ENCODE measurements at places on chromosomes 6 and 20.

- DNase-seq, result no peak
These were observed 46.7 kb upstream of the CLIC5 start for GRCh38 chr6:46062312-46062711.

GRCh38 chr6:144068794-144069193, 26.6 kb downstream of the SF3B5 start:
- DNase-seq, result no peak

GRCh38 chr20:35010405-35011192, 54.9 kb downstream of the MYH7B start:
- DNase-seq, result no peak

DNA sequence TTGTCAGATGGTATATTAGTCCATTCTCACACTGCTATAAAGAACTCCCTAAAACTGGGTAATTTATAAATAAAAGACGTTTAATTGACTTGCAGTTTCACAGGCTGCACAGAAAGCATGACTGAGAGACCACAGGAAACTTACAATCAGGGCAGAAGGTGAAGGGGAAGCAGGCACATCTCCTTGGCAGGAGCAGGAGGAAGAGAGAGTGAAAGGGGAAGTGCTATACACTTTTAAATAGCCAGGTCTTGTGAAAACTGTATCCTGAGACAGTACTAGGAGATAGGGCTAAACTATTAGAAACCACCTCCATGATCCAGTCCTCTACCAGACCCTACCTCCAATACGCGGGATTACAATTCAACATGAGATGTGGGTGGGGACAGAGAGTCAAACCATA, 193.9 kb upstream of the KCNG1 start:
- DNase-seq, result no peak

GRCh38 chr6:160667639-160668481, 3.8 kb upstream of the LPA start:
- DNase-seq, result no peak

GRCh38 chr20:18705490-18705889, 108.1 kb upstream of the SCP2D1 start:
- no peak for DNase-seq

DNA sequence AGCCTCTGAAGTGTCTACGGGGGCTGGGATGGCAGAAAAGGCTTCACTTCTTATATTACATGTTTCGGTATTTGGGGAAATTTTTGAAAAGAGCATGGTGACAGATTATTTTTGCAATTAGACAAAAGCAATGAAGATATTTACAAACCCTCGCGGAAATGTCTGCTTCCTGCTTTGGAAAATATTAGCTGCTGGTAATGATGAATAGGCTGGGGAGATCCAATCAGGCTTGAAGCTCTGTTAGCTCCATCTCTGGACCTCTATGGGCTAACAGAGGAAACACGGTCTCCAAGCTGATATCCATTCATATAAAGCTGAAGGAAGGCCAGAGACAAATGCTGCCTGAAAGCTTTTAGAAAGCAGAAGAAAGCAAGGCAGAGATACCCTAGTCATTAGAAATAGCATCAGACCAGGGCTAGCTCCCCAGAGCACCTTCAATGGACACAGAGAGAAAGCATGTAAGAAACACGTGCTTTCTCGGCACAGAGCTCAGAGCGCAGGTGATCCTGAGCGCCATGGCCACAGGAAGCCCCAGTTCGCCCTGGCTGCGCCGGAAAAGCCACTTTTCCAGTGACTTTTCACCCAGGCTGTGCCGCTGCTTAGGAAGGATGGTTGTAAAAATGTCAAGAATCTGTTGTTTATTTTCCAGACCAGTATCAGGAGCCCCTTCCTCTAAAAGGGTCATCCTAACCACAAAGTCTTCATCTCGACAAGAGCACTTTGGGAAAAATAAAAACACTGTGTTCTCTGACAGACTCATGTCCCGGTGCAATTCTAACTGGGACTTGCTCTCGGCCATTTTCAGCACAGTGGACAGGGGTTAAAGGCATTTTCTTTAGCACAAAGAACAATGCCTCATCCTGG, 68.5 kb upstream of the NFATC2 start:
- no peak for DNase-seq

DNA sequence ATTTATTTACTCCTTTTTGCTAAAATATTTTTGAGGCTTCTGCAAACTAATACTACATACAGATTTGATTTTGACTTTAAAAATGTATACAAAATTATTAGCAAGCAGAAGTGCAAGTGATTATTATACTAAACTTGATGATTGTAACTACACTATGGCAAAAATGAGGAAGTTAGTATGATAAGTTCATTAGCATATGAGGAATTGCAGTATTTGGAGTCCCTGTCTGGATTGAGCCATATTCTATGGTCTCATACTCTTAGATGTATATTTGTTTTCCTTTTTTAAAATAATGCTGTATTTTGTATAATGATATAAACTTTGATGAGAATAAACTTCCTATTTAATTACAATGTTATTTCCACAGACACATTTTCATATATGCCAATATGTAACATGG, 13.9 kb downstream of the CRISP3 start:
- no peak for DNase-seq

GRCh38 chr6:160959726-160960435, 31.7 kb upstream of the MAP3K4 start:
- no peak for DNase-seq

- DNase-seq, result no peak
These were observed 27.7 kb downstream of the IL20RA start for GRCh38 chr6:137017081-137017480.

DNA sequence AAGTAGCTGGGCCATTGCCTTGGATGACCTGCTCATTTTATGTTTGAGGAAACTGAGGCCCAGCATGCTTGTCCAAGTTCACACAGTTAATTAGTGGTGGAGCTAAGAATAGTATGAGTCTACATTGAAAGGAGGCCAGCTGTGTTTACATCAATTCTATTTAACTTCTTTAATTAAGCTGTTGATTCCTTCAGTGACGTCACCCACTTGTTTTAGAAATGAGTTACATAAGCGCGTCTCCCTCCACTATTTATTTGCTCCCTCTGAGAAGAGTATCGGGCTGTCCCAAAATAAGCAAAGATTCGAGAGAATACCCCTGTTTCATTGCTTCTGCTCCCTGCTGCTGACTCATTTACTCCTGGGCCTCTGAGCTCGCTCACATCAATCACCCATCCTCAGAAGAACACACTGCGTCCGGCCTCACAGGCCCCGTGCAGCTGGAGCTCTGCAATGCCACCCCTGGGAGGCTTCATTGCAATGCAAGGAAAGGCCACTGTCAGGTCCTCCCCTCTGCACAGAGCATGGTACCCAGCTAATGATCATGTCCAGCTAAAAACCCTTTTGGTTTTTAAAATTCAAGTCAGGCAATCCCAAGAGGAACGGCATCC, 74.8 kb upstream of the BMP2 start:
- DNase-seq, result no peak

GRCh38 chr20:8427419-8428040, 295.5 kb downstream of the PLCB1 start:
- DNase-seq, result no peak

GRCh38 chr20:38197217-38197616, 32.1 kb upstream of the TGM2 start:
- DNase-seq, result no peak

DNA sequence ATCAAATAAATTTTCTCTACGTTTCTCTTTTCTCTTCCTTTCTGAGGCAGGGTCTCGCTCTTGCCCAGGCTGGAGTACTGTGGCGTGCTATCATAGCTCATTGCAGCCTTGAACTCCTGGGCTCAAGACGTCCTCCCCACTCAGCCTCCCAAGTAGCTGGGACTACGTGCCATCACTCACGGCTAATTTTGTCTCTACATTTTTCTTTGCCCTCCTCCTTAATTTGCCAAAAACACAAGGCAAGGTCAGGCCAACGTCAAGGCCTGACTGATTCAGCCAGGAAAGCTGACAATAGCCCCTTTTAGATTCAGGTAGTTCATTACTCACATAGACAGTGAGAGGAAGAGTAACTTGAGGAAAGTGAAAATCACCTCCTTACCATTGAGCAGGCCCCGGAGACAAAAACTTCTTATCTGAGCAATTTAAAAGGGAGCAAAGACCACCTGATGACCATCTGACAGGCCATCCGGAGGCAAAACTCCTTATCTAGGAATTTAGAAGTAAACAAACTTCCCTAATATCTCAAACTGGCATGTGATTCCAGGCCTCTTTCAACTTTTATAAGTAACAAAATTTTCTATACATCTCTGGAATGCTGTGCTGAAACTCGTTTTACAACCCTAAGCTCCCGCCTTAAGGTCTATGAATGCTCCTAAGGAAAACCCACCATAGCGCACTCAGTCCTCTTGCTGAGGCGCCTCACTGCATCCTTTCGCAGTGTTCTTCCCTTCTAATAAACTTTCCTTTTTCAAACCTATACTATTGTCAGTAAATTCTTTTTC, 42.1 kb upstream of the SRPK1 start:
- DNase-seq, result no peak

All from activated naive CD4-positive, alpha-beta T cell (primary cell).